ENCODE measurements at places on chromosomes 5 and 9.

DNA sequence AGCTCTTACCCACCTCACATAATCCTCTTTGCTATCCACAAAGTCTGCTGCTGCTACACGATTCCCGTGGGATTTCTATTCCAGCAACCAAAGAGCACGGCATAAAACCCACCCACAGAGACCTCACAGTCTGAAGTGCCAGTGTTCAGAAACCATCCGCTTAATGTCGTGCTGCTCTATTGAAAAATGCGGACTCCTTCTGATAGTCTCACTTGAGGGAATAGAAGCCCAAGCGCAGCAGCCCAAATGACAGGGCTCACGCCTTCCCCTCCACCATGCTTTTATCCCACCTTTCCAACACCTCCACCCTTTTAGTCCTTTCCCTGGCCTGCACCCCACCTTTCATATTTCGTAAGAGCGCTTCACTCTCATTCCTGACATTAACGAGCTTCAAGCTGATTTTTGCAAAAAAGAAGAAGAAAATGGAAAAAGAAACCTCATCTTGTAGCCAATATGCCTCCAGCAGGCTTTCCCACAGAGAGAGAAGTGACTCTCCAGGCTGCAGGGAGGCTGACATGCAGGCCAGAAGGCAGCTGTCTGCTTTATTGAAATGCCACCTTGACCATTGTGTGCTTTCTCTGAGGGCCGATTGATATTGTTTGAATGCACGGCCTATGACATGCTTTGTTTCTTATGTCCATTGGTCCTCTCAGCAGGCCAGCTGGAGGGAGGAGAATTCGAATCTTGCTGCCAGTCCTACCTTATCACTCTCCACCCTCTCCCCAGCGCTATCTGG lies 70.6 kb upstream of the PCSK1 start:
- DNase-seq = no peak

GRCh38 chr5:151663617-151664293 lies 23.0 kb downstream of the SPARC start:
- DNase-seq = no peak

GRCh38 chr5:45697201-45697600 lies 1.0 kb upstream of the HCN1 start:
- no peak for DNase-seq

- no peak for DNase-seq
Measured at GRCh38 chr5:146622391-146622790, 106.4 kb upstream of the GPR151 start.

DNA sequence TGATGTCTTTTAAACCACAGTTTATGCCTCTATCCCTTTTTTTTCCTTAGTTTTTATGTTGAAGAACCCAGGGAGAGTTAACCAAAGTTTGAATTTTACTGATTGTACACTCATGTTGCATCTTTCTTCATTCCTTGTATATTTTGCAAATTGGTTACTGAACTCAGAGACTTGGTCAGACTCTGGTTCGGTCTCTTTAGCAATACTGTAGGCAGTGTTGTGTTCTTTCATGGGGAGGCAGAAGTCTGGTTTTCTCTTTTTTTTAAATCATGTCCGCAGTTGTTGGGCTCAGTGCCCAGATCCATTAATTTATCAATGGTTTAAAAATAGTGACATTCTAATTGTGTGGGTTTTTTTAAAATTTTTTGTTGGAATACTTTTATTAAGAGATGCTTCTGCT lies 23.4 kb downstream of the UBE2R2 start:
- DNase-seq = no peak

GRCh38 chr9:84538879-84539278 lies 130.7 kb upstream of the NTRK2 start:
- no peak for DNase-seq

GRCh38 chr9:110835404-110835803 lies 166.8 kb downstream of the MUSK start:
- DNase-seq = peak; percentile 31

DNA sequence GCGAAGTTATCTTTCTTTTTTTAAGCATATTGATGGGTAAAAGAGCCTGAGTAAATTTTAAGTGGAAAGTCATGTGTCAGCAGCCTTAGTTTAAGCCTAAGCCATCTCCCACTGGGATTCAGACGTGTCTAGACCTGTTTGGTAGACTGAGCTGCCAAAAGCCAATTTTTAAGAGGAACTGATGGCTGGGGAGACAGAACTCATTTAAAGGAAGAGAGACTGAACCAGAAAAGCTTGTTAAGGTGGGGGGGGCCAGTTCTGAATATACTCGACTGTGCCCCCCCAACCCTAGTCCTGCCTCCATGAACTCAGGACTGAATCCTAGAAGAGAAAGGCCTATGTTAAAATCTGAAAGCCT lies 58.3 kb upstream of the PLPP1 start:
- no peak for DNase-seq

GRCh38 chr9:134357631-134358025 lies 31.4 kb downstream of the RXRA start:
- no peak for DNase-seq

GRCh38 chr5:179599973-179600372 lies 23.5 kb downstream of the HNRNPH1 start:
- no peak for DNase-seq
